ENCODE measurements at places on chromosomes 7 and 10.
A peak's percentile ranks its signal among the peaks of the same experiment; 100 is the strongest.

DNA sequence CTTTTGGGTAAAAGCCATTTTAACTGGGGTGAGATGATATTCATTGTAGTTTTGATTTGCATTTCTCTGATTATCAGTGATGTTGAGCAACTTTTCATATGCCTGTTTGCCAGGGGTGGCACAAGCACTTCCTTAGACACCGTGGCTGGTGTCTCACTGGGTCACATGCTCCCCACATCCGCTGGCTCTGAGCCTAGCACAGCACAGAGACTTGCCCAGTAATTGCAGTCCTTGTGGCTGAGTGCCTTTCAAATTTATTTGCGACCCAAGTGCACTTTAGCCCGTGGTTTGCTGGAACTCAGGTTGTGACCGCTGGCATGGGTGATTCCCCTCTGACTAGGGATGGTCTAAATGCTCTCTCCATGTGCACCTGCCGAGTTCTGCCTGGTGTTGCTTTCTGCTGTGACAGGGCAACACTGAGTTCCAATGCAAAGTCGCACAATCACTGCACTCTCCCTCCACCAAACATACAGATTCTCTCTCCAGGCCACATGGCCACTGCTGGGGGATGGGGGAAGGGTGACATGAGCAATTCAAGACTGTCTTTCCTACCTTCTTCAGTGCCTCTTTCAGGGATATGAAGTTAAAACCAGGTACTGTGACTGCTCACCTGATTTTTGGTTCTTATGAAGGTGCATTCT lies 66.5 kb downstream of the ZNF277 start:
- DNase-seq = no peak

DNA sequence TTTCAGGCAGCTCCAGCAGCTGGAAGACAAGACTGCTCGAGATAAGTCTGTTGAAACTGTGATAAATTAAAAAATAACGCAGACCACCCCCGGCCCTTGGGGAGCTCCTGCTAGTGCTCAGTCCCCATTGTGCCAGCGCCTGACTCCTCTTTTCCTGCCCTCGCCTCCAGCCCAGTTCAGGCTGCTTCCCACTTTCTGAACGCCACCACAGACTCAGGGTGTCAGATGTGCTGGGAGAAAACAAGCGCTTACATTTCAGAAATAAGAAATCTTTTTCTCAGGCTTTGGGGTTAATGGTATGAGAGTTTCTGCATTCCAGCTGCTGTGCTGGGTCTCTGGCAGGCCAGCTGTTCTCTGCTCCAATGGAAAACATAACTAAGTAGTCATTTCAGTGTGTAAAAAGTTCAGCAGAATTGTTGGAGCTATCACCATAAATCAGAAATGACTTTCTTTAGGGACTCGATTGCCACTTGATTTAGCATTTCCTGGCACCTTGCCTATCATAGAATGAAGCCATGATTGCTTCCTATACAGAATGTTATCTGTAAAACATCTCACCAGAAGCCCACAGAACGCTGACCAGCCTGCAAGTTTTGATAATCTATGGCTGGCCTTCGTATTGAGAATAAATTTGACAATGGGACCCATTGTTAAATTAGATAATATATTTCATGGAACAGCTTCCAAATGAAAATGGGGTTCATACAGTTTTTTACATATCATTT lies 257.0 kb upstream of the ZNF32 start:
- DNase-seq = no peak

- DNase-seq = no peak
Measured at GRCh38 chr7:105776986-105777910, 99.2 kb downstream of the ATXN7L1 start.

DNA sequence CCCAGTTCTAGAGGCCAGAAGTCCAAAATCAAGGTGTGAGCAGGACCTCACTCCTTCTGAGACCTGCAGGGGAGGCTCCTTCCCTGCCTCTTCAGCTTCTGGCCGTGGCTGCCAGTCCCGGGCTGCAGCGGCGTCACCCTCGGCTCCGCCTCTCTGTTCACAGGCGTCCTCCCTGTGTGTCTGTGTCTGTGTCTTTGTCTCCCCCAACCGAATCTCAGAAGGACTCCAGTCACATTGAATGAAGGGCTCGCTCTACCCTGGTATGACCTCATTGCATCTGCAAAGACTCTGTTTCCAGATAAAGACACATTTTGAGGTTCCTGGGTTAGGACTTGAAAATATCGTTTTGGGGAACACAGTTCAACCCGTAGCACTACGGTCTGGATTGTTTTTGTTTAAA lies 33.1 kb upstream of the GALNT11 start:
- DNase-seq = peak; percentile 41

Data from NCI-H1930 (cell line).